Stimulated activated CD4-positive, alpha-beta T cell treated with anti-CD3 and anti-CD28 coated beads, TNF-alpha, amount 100 ng/mL, for 4 hours (primary cell): ENCODE measurements at places on chromosomes 7 and 10.

DNA sequence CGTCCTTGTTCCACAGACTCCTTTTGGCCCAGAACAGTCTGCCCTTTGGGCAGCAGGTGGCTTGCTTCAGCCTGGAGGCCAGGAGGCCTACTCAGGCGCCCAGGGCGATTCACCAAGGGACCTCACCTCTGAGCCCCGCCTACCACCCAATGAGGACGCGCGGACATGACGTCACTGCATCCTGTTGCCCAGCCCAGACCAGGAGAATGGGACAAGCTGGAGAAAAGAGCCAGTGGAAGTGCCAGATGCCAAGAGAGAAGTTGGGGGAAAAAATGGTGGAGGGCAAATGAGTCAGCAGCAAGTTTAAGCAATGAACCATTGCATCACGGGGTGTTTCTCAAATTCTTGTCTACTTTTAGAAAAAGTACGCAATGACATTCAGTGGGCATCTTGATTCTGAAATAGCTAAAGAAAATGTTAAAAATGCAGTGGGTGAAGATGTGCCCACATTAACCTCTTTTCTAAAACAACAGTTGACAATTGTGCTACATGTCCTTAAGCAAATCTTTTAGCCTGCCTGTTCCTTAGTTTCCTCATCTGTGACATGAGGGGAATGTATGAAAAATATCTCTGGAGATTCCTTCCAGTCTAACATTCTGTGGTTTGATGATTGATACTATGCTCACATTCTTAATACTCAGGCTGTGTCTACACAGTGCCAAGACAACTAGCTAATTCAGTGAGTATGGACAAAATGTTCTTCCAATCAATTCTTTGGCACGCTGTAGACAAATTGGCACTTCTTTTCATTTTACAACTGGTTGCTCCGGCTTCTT lies 23.9 kb upstream of the LEP start:
- no peak for DNase-seq

DNA sequence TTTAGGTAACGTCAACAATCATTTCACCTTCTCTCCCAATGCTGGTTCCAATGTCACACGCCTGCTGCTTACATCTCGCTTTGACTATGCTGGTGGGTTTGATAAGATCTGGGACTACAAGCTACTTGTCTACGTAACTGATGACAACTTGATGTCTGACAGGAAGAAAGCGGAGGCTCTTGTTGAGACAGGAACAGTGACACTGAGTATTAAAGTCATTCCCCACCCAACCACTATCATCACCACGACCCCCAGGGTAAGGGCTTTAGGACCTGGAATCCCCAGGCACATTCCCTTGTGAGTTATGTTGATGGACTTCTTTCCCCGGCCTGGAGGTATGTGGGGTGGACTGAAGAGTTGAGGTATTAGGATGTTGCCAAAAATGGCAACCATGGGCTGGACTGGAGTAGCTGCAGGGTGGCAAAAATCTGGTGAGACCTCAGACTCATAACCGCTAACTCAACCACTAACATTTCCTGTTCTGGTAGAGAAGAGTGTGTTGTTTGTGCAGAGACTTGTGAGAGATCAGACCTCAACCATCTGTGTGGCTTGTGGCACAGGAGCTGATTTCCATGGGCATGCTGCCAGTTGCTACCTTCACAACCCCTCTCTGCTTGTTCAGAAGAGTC lies 59.2 kb downstream of the CDHR3 start:
- peak; percentile 39 for DNase-seq

GRCh38 chr7:92790992-92791391 lies 45.4 kb downstream of the CDK6 start:
- DNase-seq, result no peak

GRCh38 chr7:50475340-50475739 lies 25.2 kb upstream of the FIGNL1 start:
- no peak for DNase-seq

DNA sequence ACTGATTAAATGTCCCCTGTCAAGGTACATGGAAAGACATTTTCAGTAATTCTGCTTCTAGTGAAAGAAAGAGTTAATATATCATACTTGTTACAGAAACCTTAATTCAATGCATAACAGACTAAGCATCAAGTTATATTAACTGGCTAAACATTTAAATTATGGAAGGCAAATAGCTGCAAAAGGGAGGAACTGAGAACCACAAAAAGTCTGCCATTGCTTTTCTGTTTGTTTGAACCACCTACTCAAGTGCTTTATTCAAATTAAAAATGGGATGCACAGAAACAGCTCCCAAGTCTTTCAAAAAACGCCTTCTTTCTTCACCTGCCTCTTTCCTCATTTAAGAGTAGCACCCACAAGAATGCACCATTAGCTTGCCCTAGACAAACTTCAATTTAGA lies 271.9 kb downstream of the RNLS start:
- no peak for DNase-seq

DNA sequence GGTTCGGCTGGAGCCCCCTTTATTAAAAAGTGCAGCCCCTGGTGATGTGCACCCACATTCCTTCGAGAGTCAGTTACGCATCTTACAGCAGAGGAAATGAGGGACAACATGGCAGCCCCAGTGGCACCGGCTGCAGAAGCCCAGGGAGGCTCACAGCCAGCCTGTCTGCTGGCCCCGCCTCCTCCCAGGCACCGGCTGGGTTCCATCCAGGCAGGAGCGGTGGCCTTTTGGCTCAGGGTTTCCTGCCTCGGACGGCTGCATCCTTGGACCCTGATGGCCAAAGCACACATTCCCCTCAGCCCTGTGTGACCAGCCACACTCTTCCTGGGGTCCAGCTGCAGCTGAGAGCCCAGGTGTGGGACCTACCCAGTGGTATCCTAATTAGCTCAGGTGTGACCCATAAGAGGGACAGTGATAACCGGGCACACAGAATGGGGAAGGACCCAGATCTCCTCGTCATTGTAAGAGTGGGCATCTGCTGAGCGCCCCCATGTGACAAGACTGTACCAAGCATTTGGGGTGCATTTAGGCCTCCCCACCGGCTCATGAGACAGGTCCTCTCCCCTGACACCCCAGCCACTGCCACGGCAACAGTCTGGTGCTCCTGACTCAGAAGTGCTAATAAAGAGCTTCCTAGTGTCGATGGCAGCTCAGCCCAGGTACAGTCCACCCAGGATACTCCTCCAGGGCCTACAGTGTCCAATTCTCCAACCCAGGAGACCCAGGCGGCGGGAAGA lies 63.3 kb upstream of the CHST15 start:
- no peak for DNase-seq
